ENCODE measurements at places on chromosomes 1 and 21. TPM values are rescaled to one million over a fixed set of nuclear protein-coding genes. Genes with fewer than 3 reads are reported as not detected.

DNA sequence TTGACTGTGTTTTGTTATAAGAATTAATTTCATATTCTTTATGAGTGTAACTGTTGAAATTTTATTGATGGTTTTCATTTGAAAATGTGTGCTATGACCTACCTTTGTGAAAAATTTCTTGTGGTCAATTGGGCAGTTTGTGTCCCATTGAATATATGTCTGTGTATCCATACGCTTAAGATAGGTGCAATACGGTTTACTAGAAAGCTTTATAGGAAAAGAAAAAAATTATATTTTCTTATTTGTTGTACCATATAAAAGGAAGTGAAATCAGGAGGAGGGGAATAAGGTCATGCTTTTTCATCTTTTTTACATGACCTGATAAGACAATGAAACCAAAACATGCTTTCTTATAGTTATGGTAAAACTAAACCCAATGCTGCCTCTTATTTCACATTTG, 807.7 kb downstream of the USP25 start:
- no peak for DNase-seq

ATP1A4 gene
- total RNA-seq: not detected

GJA5 gene
- total RNA-seq: not detected

GRCh38 chr1:244436336-244437085, 15.2 kb downstream of the ADSS2 start:
- no peak for DNase-seq

LCE2C gene
- total RNA-seq: not detected

DNA sequence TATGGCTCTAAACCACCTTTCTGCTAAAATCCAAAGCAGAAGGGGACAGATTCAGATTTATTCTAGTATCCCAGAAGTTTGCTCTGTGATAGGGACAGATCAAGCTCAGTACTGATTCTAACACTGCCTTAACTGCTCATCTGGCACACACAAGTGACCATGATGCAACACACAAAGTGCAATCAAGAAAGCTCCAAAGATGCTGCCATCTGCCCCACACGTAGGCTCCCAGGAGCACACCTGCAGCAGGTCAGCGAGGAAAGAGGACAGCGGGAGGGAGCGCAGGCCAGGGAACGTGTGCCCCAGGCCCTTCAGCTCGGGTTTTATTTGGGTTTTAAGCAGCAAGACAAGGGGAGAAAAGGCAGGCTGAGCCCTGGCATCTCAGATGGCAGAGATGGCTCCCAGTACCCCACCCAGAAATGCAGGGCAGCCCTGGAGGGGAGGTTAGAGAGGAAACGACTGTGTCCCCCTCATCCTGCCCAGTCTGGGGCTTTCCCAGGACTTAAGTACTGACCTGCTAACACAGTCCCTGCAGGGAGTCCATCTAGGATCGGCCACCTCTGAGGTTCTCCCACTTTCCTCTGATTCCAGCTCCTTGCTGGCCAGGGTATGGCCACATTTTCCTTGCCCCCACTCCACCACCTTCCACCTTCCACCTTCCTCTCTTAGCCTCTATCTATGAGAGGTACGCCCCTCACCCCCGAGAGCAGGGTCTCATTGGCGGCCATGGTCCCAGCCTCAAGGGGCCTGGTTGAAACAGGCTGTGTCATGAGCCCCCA, 1.2 kb downstream of the TRIM11 start:
- DNase-seq: no peak

DNA sequence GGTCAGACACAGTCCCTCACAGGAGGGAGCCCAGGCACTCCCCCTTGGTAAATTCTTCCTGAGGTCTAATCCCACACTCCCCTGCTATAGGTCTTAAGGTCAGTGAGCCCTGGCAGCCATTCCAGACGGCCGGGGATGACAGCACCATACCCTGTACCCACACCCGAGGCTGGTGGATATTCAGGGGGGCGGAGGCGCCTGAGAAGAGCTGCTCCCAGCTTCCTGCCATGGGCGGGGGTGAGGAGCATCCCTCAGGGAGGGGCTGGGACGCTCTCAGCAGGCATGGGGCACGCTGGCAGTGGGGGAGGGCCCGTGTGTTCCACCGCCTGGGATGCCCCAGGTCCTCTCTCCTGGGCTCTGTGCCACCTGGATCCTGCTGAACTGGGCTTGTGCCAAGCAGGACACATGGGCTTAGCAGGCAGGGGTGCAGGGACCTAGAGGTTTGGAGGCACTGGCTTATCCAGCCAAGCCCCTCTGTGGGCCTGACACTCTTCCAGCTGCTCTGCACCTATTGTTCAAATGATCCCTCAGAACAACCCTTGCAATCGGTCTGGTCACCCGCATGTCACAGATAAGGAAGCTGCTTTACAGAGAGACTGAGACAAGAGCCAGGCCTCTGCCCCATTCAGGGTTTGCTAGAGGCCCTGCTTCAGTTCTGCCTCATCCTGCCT, 5.7 kb upstream of the ADGRB2 start:
- DNase-seq: no peak

E2F2 gene
- total RNA-seq: 16.3 TPM

DNA sequence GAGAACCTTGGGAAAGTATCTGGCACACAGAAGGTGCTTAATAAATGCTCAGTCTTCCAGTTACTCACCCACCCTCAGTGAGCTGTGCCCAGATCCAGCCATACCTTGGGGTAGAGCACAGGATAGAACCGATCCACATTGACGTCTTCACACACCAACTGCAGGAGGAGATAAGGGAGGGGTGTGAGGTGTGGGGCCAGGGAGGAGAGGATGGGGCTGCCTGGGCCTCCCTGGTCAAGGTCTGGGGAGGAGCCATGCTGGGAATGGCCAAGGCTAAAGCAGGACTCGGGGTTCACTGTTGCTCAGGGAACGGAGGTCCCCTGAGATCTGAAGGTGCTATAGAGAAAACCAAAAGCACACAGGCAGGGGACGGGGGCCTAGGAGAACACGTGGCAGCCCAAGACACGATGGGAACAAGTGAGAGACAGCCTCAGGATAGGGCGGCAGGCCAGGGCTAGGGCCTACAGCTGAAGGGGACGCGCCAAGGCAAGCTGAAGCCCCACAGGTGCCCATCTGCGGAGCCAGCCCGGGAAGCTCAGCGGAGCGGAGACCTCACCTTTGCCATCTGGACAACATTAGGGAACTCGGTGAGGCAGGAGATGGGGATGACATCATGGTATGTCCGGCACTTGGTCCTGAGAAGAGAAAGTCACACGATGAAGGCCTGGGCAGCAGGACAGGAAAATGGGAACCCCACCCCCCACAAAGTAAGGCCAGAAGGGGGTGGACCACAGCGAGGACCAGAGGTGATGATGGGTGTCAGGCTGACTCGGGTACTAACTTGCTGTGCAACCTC, 55.9 kb downstream of the RAP1GAP start:
- no peak for DNase-seq

DNA sequence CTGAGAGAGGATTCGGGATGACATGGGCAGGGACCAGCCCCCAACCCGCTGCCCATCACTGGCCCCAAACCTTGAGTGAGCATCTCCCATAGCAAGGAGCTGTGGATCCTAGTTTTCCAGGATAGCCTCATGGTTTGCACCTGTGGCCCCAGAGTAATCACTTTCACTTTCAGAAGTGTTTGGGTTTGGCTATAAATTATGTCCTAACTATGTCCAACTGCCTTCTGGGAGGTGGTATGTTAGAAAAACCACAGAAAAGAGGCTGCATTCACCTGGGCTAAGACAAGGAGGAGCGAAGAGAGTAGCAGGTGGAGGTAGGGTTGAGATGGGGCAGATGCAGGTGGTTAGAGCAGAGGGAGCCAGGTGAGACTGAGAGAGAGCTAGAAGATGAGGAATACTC, 19.4 kb upstream of the CLIC6 start:
- no peak for DNase-seq

GRCh38 chr21:44914176-44914874, 6.4 kb downstream of the ITGB2 start:
- no peak for DNase-seq

DNA sequence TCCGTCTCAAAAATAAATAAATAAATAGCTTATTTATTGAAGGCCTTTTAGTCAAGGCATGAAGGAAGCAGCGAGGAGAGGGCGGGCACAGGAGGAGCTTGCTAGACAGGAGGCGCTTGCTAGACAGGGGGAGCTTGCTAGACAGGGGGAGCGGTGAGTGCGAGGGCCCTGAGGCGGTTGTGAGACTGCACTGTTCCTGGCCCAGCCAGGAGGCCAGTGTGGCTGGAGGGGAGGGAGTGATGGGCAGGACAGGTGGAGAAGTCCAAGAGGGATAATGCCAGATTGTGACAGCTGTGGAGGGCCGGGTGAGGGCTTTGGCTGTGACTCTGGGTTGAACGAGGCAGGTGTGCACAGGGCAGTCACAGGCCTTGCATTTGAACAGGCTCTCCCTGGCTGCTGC, 18.2 kb downstream of the KIF17 start:
- no peak for DNase-seq

DNA sequence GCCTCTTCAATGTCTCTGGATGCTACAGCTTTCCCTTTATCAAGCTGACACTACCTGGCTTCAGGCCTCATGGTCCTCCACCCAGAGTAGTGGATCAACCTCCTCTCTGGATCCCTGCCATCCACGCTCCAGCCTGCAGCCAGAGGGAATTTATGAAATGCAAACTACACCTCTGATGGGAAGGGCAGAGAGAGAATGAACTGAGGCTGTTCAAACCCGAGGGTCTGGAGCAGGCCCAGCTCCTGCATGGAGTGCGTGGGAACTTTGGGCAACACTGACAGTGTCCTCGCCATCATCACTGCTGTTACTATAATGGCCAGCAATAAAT, 157.8 kb downstream of the TRABD2B start:
- DNase-seq: no peak

DNA sequence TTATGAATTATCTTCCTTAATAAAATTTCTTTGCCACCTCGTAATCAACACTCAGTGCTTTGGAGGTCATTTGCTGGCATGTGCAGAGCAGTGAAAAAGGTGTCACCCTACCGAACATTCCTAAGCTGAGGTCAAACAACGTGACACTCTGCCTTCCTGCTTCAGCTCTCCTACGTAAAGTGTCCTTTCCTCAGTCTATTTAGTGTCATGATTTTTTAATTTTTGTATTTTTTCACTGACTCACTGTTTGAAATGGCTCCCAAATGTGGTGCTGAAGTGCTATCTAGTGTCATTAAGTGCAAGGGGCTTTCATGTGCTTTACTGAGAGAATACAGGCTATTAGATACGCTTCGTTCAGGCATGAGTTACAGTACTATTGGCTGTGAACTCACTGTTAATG, 37.0 kb upstream of the ITPKB start:
- DNase-seq: no peak

TLR5 gene
- 1.2 TPM for total RNA-seq

DNA sequence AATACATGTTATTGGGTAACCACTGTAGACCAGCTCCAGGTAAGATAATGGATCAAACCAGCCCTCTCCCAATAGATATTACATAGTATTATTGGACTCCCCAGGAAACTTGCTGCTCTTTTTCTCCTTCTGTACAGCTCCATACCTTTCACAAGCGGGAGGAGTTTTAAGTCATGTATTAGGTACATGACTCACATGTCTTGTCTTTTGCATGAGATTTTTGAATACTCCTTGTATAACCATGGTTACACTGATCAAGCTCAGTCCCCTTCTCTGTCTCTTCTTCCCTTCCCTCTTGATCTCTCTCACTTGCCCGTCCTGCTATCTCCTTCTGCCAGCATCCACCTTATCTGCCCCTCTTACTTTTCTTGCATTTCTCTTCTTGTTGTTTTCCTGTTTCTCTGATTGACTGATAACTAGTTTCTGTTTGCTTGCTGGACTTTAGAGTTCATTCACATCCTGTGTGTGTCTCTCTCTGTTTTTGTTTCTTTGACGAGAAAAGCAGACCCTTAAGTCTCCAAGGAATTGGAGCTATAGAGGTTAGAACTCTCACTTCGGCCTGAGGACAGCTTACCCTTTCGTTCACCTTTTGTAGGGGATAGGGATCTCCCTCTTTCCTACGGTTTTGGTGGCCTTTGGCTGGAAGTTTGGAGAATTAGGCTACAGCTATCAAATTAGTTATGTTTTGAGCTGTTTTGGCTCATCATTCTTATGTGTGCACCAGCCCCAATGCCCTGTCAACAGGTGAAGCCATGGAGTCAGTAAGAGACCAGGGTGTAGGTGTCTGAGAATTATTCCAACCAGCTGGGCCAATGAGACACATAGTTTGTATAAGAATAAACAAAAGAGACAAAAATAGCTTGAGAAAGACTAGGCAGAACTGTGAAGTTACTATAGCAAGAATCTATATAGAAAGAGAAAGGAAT, 49.0 kb upstream of the ASB17 start:
- no peak for DNase-seq

DNA sequence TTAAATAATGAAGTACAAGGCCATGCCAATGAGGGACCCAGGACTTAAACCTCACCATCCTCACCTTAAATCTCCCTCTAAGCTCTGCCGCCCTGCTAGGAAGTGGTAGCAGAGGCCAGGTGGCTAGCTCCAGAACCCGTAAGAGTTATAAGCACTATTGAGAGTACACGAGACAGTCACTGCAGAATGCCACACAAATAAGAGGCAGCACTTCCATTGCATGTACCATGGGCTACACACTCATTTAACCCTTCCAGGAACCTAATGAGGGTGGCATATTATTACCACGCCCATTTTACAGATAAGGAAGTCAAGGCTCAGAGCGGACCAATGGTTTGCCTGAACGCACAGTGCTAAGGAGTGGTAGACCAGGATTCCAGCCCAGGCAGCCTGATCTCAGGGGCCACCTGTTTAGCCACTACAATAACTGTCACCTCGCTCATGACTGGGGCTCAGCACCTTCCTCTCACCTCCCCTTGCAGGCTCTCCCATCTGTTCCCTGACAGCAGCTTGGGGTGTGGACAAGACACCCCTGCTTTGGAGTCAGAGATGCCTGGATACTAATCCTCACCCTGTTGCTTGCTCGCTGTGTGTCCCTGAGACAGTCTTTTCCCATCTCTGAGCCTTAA, 54.8 kb upstream of the ID3 start:
- no peak for DNase-seq

RABGAP1L gene
- total RNA-seq: 29.3 TPM

VCAM1 gene
- 0.17 TPM for total RNA-seq

CSMD2 gene
- 0.22 TPM for total RNA-seq

NID1 gene
- total RNA-seq: 0.32 TPM

DNA sequence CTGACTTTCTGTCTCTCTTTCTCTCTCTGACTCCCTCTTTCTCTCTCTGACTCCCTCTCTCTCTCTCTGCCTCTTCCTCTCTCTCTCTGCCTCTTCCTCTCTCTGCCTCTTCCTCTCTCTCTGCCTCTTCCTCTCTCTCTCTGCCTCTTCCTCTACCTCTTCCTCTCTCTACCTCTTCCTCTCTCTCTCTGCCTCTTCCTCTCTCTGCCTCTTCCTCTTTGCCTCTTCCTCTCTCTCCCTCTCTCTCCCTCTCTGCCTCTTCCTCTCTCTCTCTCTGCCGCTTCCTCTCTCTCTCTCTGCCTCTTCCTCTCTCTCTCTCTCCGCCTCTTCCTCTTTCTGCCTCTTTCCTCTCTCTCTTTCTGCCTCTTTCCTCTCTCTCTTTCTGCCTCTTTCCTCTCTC, 18.6 kb upstream of the ANKRD45 start:
- no peak for DNase-seq

- DNase-seq: no peak
These were observed 162.4 kb upstream of the CACYBP start for GRCh38 chr1:174837386-174837785.

PLXNA2 gene
- 0.89 TPM for total RNA-seq

- DNase-seq: no peak
These were observed 5.8 kb downstream of the MAPKAPK2 start for GRCh38 chr1:206690516-206690915.

PRAMEF12 gene
- not detected for total RNA-seq

Measured in HCT116 (cell line).